Bronchus fibroblast of lung (primary cell): ENCODE measurements at places on chromosomes 7 and 10. TPM values are rescaled to one million over a fixed set of nuclear protein-coding genes. Genes with fewer than 3 reads are reported as not detected.

NKX2-3 gene
- total RNA-seq: not detected in 2 replicates

COL17A1 gene
- under 0.01 and 0.15 TPM in 2 replicates for total RNA-seq

SPDYE5 gene
- not detected in 2 replicates for total RNA-seq

GSDME gene
- total RNA-seq: 37.9 and 41.7 TPM in 2 replicates

FAM13C gene
- 0.50 and 1.0 TPM in 2 replicates for total RNA-seq

PAPSS2 gene
- total RNA-seq: 39.5 and 41.7 TPM in 2 replicates

NCF1 gene
- not detected in 2 replicates for total RNA-seq

UPP1 gene
- total RNA-seq: 12.1 and 16.1 TPM in 2 replicates

DPP6 gene
- not detected in 2 replicates for total RNA-seq
